ENCODE measurements at places on chromosomes 11 and 22. TPM values are rescaled to one million over a fixed set of nuclear protein-coding genes. Genes with fewer than 3 reads are reported as not detected.
A peak's percentile ranks its signal among the peaks of the same experiment; 100 is the strongest.

- DNase-seq: no peak
Observed at GRCh38 chr22:29701155-29701999, 18.4 kb upstream of the CABP7 start.

- DNase-seq: peak; percentile 78
Observed at GRCh38 chr22:24805790-24806662, at the start of gene SGSM1. TSS of gene SGSM1 (plus strand) at chr22:24806211. CDS start at chr22:24806326, 115 bp downstream.

DNA sequence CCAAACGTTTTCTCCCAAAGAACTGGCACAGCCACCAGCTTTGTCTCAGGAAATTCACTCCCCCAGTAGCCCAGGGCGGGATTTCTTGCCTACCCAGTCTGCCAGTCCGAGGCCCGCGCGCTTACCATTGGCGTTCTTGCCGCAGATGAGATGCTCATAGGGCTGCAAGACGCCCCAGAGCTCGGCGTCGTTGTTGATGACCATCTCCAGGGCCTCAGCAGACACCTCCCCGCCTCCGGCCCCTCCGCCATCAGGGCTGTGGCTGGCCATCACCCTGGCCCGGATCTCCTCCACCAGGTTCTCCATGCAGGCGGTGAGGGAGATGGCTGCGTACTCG lies 1.3 kb downstream of the ABTB2 start:
- no peak for DNase-seq

GRCh38 chr11:78239781-78240180 lies 51.1 kb downstream of the USP35 start:
- no peak for DNase-seq

DNA sequence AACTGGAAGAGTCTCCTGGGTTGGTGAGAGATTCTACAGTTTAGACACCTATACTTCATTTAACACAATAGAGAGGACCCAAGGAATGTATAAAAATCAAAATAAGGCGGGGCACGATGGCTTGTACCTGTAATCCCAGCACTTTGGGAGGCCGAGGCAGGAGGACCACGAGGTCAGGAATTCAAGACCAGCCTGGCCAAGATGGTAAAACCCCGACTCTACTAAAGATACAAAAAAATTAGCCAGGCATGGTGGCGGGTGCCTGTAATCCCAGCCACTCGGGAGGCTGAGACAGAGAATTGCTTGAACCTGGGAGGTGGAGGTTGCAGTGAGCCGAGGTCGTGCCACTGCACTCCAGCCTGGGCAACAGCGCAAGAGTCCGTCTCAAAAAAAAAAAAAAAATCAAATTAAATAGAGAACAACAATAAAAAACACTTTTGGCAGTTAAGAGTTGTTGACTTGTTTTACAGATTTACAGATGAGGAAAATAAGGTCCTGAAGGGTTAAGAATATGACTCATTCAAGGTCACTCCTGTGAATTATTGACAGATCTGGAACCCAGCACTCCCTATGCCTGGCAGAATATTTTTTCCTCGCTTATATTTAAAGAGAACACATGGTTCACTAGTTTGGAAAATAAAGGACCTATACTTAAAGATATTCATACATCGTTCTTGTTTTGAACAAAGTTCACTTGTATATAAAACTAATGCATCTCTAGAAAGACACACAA lies 5.2 kb downstream of the LGR4 start:
- DNase-seq: no peak

- no peak for DNase-seq
Observed at GRCh38 chr11:110529043-110529442, 99.3 kb downstream of the FDX1 start.

The RAG2 gene
- total RNA-seq: not detected

The CLDN5 gene
- total RNA-seq: 31.5 TPM

The PHF21B gene
- total RNA-seq: not detected

The PRG3 gene
- total RNA-seq: not detected

All from liver (tissue), 10 donors.